ENCODE measurements at places on chromosomes 5 and 9.

GRCh38 chr5:135140446-135141204 lies 106.6 kb upstream of the PITX1 start:
- no peak for DNase-seq

- DNase-seq: no peak
These were observed 24.7 kb downstream of the FBXL7 start for GRCh38 chr5:15524712-15525111.

GRCh38 chr5:134568761-134569695 lies 43.6 kb downstream of the JADE2 start:
- peak; percentile 57 for DNase-seq

GRCh38 chr5:52388349-52388748 lies 399.4 kb upstream of the ITGA1 start:
- DNase-seq: no peak

- no peak for DNase-seq
These were observed 63.9 kb downstream of the MAT2B start for GRCh38 chr5:163569284-163569683.

- no peak for DNase-seq
These were observed 184.0 kb downstream of the FBXO4 start for GRCh38 chr5:42109006-42109572.

DNA sequence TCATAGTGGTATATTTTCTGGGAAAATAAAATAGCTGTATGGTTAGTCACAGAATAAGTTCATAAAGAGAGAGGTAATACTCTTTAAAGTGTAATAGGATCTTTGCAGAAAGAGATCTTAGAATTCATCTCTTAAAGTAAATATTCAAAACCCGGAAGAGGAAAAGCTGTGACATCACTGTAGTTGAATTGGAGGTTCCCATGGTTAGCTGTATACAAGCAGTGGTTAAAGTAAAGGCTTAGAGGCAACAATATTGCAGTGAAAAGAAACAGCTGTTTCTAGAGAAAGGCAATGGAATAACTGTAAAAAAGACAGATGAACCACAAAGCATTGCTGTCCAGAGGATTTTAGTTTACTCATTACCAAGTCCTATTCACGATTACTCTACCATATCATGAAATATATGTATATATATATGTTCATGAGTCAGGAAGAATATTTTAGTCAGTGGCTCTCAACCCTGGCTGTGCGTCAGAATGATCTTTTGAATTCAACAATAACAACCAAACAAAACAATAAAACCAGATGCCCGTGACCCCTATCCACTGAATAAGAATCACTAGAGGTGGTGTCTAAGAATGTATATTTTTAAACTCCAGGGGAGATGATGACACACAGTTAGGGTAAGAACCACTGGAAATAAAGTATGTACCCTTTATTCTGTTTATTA lies 4.7 kb downstream of the ERCC6L2 start:
- DNase-seq: no peak

- DNase-seq: no peak
These were observed 123.4 kb upstream of the STC2 start for GRCh38 chr5:173451651-173452050.

DNA sequence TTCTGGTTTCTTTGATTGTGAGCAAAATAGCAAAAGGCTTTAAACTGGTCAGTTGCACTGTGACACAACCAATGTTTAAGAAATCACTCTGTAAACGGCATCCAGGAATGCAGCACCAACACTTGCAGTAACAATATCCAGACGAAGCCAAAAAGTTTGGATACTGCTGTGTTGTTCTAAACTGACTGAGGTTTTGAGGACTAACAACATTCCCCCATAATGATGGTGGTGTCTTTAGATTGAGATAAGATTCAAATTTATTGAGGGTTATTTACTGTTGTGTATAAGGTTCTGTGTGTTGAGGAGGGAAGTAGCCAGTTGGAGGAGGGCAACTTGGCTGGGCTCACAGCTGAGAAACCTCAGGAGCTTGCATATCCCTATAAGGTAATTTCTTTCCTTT lies 353.6 kb downstream of the BNC2 start:
- DNase-seq: no peak

DNA sequence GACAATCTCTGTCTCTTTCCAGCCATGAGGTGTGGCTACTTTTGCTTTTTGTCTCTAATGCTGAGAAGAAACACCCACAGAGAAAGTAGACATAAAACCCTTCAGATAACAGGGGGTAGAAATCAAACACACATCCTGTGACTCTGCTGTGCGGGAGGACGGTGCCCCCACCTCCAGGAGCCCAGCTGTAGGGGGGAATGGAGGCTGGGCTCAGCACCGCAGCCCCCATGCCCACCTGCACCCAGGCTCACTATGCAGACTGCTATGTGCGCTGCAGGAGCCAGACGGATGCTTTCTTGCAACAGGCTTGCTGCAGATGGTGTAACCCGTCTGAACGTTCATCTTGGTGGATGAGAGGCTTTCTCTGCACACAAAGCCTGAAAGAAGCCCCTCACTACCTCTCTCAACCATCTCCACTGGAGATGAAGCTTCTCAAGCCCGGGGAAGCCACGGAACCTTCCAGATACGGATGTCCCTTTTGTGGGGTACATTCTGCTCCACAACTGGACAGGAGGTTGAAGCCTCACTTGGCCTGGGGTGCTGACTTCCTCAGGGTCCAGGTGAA lies 207.2 kb downstream of the GADD45G start:
- no peak for DNase-seq

DNA sequence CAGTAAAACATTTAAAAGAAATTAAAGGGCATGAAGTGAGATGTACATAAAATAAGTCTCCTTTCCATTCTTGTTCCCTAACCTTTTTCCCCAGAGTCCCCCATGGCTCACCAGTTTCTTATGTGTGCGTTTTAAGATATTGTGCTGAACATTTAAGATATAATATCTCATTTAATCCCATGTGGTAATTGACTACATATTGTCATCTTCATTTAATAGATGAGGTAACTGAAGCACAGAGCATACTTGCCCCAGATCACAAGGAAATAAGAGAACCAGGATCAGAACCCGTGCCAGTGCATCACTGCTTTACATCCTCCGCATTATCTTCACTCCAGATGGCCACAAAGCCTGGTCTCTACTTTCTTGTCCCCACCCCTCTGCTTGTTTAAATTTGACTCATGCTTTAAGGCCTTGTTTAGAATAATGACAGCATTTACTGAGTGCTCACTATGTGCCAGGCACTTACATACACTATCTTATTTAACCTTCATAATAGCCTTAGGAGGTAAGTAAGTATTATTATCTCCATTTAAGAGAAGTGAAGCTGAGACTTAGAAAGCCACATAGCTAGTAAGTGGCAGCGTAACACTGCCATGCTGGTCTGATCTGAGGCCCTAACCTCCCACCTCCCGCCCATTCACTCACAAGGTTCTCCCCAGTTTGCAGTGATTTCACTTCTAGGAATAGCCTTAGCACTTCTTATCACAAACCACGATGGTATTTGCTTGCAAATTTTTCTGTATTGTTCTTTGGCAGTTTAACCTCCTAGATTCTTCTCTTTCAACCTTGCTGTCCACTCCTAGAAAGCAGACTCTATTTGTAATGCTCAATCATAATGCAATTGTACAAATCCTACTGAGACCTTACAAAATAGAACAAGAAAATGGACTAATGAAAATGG lies 78.4 kb upstream of the IL6ST start:
- DNase-seq: no peak

GRCh38 chr5:14017904-14018303 lies 73.4 kb upstream of the DNAH5 start:
- DNase-seq: no peak

DNA sequence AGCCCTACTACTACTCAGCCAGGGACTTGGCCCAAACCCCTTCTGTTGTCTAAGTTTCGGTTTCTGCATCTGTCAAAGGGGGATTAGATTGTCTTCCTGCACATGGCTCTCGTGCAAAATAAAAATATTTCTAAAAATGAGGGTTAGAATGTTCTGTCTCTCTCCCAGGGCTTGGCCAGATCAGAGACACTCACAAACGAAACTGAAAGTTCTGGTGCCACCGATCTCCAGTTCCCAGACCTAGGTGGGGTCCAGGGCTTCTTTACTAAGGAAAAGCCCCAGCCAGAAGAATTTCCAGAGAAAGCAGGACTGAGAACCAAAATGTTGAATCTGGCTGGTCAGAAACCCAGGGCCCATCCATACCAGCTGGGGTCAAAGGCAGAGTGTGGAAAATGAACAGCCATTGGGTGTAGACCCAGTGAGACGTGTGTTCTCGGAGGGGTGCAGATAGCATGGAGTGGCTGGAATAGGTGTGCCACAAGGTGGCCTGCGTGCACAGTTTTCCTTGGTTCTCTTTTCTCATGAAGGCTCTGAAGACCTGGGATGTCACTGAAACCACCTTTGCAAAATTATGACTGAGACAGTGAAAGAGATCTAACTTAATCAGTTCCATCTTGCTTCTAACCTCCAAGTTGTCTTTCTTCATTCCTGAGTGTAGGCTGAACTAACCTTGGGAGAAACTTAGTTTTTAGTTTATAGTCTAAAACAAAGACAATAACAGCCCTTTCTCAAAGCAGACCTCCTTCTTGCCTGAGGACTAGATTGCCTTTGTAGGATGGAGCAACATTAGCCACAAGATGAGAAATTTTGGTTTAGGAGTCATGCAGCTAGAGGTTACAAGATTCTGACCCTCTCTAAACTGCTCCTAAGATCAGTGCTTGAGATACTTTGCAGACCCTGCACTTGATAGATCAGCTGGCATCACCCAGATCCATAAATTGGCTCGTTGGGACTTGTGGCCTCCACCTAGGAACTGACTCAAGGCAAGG lies 2.3 kb upstream of the SLC23A1 start:
- no peak for DNase-seq

- peak; percentile 79 for DNase-seq
These were observed at the start of gene SLC38A9 for GRCh38 chr5:55712023-55712859. SLC38A9 (minus strand) TSS chr5:55712324; CDS start chr5:55697958, 14,366 bp downstream.

DNA sequence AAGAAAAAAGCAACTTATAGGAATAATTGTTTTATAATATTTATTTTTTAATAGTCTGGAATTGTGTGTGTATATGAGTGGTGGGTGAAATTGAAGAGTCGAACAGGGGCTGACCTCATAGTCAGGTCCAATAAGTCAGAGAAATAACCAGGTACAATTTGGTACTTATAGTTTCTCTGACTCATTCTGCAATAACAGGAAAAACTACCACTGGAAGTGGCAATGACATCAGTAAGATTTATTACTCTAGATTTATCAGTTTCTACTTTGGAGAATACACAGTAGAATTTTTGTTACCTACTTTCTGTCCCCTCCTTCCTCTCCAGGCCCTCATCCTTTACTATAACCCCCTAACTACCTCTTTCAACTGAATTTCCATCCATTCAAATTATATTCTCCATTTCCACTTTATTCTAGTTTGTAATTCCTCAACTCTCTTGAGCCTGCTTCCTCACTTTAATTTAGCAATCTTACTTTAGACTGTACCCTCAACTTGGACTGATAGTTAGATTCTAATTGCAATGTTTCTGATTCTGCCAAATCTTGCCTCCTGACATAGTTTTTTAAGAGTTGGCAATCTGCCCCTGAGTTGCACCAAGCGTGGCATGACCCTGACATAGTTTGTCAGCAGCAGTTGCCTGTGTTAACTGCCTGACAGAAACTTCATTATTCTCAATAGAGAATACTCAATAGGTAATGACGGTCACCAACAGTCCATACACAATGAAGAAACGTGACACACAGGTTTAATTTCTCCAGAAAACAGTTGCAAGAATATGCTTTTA lies 475.3 kb upstream of the RIOK2 start:
- no peak for DNase-seq

DNA sequence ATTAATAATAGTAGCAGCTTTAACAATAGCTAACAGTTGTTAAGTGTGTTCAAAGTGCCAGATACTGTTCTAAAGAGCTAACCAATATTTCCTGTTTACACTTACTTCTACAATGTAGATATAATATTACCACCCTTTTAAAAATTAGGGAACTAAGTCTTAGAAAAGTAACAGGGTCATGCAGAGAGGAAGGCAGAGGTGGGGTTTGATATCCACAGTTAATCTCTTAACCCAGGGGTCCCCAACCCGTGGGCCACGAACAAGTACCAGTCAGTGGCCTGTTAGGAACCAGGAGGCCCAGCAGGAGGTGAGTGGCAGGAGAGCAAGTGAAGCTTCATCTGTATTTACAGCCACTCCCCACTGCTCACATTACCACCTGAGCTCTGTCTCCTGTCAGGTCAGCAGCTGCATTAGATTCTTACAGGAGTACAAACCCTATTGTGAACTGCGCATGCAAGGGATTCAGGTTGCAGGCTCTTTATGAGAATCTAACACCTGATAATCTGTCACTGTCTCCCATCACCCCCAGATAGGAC lies 89.1 kb downstream of the ACTL7B start:
- no peak for DNase-seq

- peak; percentile 3 for DNase-seq
These were observed 138.6 kb upstream of the PPP2R2B start for GRCh38 chr5:147017191-147017590.

DNA sequence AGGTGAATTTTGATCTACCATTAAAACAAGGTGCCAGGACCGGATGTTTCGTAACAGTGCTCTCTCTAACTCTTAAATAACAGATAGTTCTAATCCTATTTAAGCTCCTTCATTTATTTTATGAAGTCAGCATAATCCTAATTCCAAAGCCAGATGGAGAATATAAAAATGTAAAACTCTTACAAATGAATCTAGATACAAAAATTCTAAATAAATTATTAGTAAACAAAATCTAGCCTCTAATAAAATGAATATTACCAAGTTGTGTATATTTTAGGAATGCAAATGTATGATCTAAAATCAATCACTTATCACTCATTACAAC lies 32.4 kb upstream of the IL33 start:
- no peak for DNase-seq

DNA sequence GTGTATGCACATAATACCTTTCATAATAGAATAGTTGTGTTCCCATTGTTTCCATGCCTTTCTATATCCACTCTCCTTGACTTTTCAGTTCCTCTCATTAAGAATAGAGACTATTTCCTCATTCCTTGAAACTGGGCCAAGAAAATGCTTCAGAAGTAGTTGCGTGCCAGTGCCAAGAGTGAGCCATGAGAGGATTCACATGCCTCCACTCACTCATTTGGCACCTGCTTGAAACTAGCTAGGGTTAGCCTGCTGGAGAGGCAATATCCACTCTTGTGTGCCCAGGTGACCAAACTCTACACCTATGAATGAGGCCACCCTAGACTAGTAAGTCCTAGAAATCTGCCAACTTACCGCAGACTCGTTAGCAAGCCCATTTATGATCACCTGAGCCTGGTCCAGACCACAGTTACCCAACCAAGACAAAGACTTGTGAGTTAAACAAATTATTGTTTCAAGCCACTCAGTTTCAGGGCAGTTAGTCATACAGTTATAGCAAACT lies 276.3 kb downstream of the EPB41L4A start:
- no peak for DNase-seq

DNA sequence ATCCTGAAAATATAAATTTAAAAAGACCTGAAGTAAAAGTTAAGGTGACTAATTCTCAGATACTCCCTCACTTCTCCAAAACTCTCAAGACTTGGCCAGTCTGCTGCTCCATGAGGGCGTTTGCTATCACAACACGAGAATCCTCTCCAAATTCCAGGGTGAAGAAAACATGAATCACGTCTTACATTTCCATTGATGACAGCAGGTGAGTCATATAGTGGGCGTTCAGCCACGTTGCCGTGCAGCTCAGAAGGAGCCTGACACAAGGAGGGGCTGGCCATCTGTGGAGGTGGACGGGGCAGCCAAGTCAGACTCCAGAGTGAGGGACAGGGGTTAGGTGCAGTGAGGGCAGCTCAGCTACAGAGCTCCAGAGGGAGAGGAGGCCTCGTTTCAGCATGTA lies 555.1 kb upstream of the ADAMTS16 start:
- DNase-seq: no peak

All from COLO829 (cell line).